GM20000 (cell line): ENCODE measurements at places on chromosomes 13 and 19.

- DNase-seq, result no peak
These were observed 466.6 kb downstream of the FGF9 start for GRCh38 chr13:22137361-22138050.

- DNase-seq, result no peak
These were observed 40.7 kb upstream of the SPATA13 start for GRCh38 chr13:24119626-24120508.

- DNase-seq, result no peak
These were observed 156.5 kb downstream of the KCNRG start for GRCh38 chr13:50171590-50172282.

DNA sequence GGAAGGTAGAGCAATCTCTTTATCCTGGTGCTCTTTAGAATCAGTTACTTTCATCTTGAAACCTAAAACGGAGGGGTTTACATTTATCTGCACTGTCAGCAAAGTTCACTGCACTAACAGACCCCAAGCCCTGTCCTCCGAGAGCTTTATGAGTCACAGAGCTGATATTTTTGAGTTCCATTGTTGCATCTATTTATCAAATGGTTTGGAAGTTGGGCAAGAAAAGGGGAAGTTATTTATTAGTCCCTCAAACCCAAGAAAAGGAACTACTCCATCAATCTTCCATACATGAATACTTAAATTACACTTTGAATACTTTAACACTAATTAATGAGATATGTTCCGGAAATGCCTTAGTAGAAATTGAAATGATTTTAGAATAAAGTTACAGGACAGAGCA lies 55.5 kb downstream of the EDNRB start:
- no peak for DNase-seq

- DNase-seq, result no peak
These were observed 2683.8 kb downstream of the PCDH9 start for GRCh38 chr13:64546371-64546770.

GRCh38 chr13:38429916-38430315 lies 80.3 kb downstream of the UFM1 start:
- DNase-seq, result no peak

- no peak for DNase-seq
These were observed 3.5 kb downstream of the CCDC169 start for GRCh38 chr13:36294096-36294495.

- DNase-seq, result no peak
These were observed 517.2 kb upstream of the SLITRK1 start for GRCh38 chr13:84399320-84400085.

- DNase-seq, result no peak
These were observed 158.1 kb downstream of the PCDH9 start for GRCh38 chr13:67071918-67072598.
